Tibial nerve (tissue), 4 donors: ENCODE measurements at places on chromosomes 16 and 17.

GRCh38 chr17:45293413-45294211 is 23.2 kb downstream of the MAP3K14 start:
- H3K4me1 ChIP-seq = peaks cover 98% of the 10 kb centered on the region
- peaks cover 8% of the 10 kb centered on the region for H3K36me3 ChIP-seq
- no peak overlapping the region for H3K4me3 ChIP-seq
- peak overlapping the region; percentile 75 for H3K27ac ChIP-seq

DNA sequence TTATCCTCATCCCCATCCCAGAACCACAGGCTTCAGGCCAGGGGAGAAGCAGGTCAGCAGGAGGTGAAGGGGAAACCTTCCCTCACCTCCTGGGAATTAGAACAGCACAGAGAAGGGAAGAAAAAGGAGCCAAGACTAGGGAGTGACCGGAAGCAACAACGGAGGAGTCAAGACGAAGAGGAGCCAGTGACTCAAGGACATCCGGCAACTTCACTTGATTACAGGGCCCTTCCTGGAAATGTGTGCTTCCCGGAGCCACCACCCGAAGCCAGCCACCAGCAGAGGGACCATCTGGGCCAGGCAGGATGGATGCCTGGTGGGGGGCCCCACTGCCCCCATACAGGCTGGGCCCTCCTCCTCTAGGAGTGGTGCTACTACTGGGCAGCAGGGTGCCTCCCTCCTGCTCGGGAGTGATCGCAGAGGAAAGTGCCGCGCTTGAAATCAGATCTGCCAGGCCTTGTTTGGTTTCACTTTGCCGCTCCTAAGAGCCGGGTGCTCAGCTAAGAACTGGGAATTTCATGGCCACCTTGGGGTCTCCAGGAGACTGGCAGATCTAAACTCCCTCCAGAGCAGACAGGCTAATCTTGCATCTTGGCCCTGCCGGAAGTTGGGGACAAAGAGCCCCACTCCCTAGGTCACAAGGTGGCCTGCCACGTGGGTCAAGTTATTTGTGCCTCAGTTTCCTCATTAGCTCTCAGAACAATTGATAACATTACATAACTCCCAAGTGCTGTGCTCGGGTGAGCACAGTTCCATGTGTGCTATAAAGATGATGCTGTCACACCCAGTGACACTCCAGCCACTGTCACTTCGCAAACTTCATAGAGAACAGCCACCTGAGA is 6.6 kb downstream of the CDC42EP4 start:
- peak overlapping the region; percentile 24 for H3K4me3 ChIP-seq
- DNase-seq = no peak
- no peaks in the 10 kb centered on the region for H3K36me3 ChIP-seq
- H3K27me3 ChIP-seq = no peaks in the 10 kb centered on the region
- H3K27ac ChIP-seq = peak overlapping the region; percentile 99
- peaks cover 3% of the 10 kb centered on the region for H3K4me1 ChIP-seq

DNA sequence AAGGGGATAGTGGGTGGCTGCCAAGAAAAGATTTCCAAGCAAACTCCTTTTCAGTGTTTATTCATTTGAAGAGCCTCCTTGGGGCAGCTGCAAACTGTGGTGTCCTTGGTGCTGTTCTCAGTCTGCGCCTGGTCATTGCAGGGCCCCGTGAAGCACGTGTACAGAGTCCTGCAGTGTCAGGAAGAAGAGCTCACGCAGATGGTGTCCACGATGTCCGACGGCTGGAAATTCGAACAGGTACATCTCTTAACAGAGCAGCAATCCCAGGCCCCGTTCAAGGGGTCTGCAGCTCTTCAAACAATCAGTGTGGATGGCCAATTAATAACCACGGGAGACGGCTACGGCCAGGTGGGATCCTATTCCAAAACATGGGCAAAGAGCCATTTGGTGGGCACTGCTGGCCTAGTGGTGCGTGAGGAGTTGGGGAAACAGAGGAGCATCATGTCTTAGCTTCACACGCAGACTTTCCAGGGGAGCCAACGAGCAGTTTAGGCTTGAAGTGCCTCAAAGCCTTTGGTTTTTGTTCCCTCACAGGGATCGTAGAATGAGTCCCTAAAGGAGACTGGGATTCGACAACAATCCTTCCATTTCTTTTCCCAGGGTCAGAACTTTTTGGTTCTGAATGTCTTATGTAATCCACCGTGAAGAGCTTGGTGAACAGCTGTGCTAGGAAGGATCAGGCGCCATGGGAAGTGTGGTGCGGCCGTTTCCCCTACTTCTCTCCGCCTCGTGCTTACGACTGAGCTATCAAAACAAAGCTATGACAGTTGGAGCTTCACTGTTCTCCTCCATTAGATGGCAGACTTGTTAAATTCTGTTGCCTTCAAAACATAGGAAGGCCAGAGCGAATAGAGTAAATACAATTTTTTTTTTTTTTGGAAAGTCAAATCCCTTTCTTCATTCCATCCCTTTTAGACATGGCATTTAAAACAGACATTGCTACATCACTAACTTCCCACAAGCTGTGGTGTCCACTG is 12.6 kb downstream of the KCTD2 start:
- H3K27me3 ChIP-seq = no peaks in the 10 kb centered on the region
- no peak overlapping the region for H3K4me3 ChIP-seq
- H3K36me3 ChIP-seq = peaks cover 16% of the 10 kb centered on the region
- peak; percentile 48 for DNase-seq
- no peak overlapping the region for H3K27ac ChIP-seq

GRCh38 chr16:89473791-89474414 is 16.5 kb downstream of the ANKRD11 start:
- H3K36me3 ChIP-seq = no peaks in the 10 kb centered on the region
- no peak overlapping the region for H3K4me3 ChIP-seq
- H3K27me3 ChIP-seq = no peaks in the 10 kb centered on the region
- H3K27ac ChIP-seq = no peak overlapping the region
- peaks cover 61% of the 10 kb centered on the region for H3K4me1 ChIP-seq
- no peak for DNase-seq

- H3K4me3 ChIP-seq = peak overlapping the region; percentile 85
- H3K27me3 ChIP-seq = no peaks in the 10 kb centered on the region
- H3K4me1 ChIP-seq = peaks cover 76% of the 10 kb centered on the region
- no peak for DNase-seq
Measured at GRCh38 chr17:68514831-68515635, 2.8 kb downstream of the PRKAR1A start.

DNA sequence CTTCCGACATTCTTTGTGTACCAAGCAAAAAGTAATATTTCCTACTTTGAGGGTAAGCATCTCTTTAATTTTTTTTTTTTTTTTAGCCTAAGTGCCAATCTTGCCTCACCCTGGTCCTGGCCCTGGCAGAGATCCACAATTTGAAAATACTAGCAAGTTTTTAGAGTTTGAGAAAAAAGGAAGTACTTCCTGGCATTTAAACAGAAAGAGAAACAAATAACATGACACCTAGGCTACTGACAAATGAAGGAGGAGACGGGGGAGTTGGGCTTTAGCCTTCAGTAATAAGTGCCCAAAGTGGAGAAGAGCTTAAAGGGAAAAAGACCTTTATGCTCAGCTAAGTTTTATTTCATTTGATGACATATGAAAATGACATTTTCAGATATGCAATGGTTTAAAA is 92.8 kb downstream of the HS3ST3A1 start:
- H3K4me1 ChIP-seq = no peaks in the 10 kb centered on the region
- no peak for DNase-seq
- no peak overlapping the region for H3K27ac ChIP-seq

DNA sequence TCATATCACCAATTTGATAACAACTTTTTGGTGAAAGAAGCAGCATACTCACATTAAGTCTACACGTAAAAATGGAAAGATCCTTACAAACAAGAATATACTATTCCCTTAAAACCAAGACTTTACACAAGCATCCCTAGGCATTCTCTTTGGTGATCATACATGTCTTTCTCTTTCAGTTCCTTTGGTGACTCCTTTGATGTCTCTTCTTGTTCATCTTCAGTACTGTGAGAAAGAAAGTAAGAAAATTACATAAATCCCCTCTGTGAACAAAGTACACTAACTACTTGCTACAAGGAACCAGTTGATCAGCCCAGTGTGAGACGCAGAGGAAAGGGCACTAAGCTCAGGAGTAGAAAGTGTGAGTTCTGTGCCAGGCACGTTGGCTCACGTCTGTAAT is 59.6 kb upstream of the MTMR4 start:
- H3K36me3 ChIP-seq = no peaks in the 10 kb centered on the region
- no peak overlapping the region for H3K27ac ChIP-seq
- no peak overlapping the region for H3K4me3 ChIP-seq

DNA sequence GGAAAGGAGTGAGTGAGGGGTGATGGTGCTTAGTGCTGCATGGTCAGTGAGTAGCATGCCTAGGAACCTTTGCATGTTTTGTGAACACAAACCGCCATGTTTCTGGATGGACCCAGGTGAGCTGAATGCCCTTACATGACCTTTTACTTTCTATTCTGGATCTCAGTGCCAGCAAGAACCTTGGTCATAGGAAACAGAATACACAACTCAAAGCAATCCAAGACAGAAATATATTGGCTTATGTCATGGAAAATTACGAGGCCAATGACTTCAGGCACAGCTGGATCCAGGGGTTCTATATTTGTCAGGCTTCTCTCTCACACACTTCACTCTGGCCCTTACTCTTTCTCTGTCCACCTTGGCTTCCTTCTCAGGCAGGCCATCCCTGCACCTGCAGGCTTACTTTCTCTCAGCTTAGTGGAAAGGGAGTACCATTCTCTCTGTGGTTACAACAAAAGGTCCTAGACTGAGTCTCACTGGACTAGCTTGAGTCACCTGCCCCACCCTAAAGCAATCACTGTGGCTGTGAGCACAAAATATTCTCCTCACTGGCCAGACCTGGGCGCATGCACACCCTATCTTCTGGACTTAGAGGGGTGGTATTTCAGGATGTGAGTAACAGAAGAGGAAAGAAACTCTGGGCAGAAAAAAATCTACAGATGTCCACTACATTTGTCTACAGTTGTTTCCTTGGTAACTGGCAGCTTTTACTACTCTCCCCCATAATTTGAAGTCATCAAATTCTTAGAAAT is 20.4 kb upstream of the CPNE2 start:
- no peak overlapping the region for H3K4me3 ChIP-seq
- peaks cover 8% of the 10 kb centered on the region for H3K4me1 ChIP-seq
- peak overlapping the region; percentile 28 for H3K27ac ChIP-seq
- peaks cover 30% of the 10 kb centered on the region for H3K36me3 ChIP-seq
- DNase-seq = no peak
- no peaks in the 10 kb centered on the region for H3K27me3 ChIP-seq

- no peak overlapping the region for H3K4me3 ChIP-seq
- H3K36me3 ChIP-seq = no peaks in the 10 kb centered on the region
- no peak for DNase-seq
- H3K27me3 ChIP-seq = no peaks in the 10 kb centered on the region
- H3K27ac ChIP-seq = no peak overlapping the region
Measured at GRCh38 chr16:85249418-85250146, 137.3 kb upstream of the CIBAR2 start.

DNA sequence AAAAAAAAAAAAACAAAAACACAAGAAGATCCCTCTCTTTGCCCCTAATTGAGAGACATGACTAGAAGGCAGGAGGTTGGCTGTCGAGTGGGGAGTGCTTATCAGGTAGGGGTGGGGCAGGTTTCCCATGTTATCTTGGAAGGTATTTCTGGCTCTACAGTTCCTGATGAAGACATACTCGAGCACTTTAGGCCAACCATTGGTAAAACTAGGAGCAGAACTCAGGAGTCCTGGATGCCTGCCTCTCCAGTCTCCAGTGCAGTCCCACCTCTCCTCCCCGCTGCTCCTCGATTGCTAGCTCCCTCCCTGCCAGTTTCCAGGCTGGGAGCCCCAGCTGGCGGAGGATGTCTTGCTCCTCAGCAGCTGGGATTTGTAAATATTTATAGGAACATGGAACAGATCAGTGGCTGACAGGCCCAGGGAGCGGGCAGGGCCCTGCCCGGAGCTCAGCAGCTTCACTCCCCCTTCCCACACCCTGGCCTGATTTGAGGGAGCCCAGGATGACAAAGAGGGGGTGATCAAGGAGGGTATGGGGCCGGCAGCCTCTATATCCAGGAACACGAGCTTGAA is 11.4 kb upstream of the C1QL1 start:
- no peaks in the 10 kb centered on the region for H3K4me1 ChIP-seq
- no peak for DNase-seq
- H3K27ac ChIP-seq = no peak overlapping the region
- H3K27me3 ChIP-seq = no peaks in the 10 kb centered on the region
- H3K4me3 ChIP-seq = no peak overlapping the region

- H3K4me3 ChIP-seq = no peak overlapping the region
- no peak for DNase-seq
- no peaks in the 10 kb centered on the region for H3K36me3 ChIP-seq
- no peak overlapping the region for H3K27ac ChIP-seq
- no peaks in the 10 kb centered on the region for H3K27me3 ChIP-seq
Measured at GRCh38 chr17:35003778-35004177, 23.5 kb downstream of the LIG3 start.

DNA sequence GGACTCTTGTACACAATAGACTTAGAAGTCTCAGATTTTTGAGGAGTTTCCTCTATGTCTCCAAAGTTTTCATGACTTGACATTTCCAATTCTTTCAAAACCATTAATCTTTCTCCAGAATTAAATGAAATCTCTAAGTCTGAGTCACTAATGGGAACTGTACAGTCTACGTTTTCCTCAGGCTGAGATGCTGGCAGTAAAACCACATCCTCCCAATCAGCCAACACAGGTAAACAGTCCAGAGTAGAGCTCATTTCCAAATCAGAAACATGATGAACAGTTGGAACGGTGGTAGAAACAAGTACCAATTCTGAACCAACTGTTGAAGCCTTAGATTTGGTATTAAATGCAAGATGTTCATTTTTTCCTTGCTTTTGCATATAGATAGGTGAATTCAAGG is 7.9 kb downstream of the ERI2 start:
- DNase-seq = no peak
- no peaks in the 10 kb centered on the region for H3K36me3 ChIP-seq
- no peaks in the 10 kb centered on the region for H3K4me1 ChIP-seq
- no peak overlapping the region for H3K4me3 ChIP-seq

GRCh38 chr16:10752843-10753523 is 9.3 kb downstream of the NUBP1 start:
- H3K4me3 ChIP-seq = no peak overlapping the region
- H3K27me3 ChIP-seq = no peaks in the 10 kb centered on the region
- H3K27ac ChIP-seq = no peak overlapping the region
- DNase-seq = peak; percentile 70
- H3K36me3 ChIP-seq = peaks cover 11% of the 10 kb centered on the region
- H3K4me1 ChIP-seq = peaks cover 3% of the 10 kb centered on the region

DNA sequence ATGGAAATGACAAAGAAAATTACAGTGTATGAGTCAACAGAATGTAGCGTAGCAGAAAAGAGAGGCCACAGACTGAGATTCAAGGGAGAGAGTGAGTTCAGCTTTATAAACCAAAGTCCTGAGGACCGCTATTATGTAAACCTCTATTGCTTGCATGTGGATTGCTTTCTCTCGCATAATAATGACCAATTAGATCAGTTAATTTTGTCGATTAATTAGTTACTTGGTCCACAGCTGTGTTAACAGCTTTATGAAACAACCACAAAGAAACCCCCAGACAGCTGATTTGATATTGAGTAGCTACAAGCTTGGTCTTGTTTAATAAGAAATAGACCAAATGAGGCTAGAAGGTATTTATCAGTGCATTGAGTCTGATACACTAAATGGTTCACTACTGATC is 291.8 kb upstream of the ERCC4 start:
- H3K4me3 ChIP-seq = no peak overlapping the region
- H3K4me1 ChIP-seq = no peaks in the 10 kb centered on the region
- no peaks in the 10 kb centered on the region for H3K36me3 ChIP-seq
